ENCODE measurements at places on chromosomes 4 and X. TPM values are rescaled to one million over a fixed set of nuclear protein-coding genes. Genes with fewer than 3 reads are reported as not detected.
A peak's percentile ranks its signal among the peaks of the same experiment; 100 is the strongest.

DNA sequence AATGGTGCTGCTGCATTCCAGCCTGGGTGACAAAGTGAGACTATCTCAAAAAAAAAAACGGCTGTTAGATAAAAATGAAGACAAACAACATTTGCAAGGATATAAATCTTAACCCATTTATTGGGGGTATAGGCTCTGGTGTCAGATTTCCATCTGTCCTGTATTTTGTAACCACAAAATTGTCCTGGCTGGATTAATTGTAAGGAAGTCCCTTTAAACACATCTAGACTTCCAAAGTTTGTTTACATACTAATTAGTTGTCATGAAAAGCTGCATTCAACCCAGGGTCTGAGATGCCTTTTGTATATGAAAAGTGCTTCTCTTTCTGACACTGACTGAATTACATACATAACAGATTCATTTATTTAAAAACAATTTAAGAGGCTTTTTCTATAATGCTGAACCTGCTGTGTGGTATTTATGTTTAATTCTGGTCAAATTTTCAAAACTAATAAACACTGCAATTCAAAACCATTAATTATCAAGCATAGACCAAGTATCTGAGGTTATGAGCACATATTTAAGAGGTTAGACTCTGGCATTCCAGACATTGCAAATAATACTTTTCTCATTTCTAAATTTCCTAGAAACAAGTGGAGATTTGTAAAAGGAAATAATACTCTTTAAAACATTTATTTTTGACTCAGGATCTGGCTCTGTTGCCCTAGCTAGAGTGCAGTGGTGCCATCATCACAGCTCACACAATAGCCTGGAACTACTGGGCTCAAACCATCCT, 17.5 kb upstream of the UGDH start:
- DNase-seq, result no peak

GRCh38 chr4:74624351-74625151, 169.8 kb downstream of the BTC start:
- DNase-seq, result no peak

- DNase-seq, result peak; percentile 74
These were observed 155.7 kb downstream of the CHIC2 start for GRCh38 chr4:53908661-53909078.

- no peak for DNase-seq
These were observed 29.4 kb upstream of the CENPU start for GRCh38 chr4:184763150-184763780.

DNA sequence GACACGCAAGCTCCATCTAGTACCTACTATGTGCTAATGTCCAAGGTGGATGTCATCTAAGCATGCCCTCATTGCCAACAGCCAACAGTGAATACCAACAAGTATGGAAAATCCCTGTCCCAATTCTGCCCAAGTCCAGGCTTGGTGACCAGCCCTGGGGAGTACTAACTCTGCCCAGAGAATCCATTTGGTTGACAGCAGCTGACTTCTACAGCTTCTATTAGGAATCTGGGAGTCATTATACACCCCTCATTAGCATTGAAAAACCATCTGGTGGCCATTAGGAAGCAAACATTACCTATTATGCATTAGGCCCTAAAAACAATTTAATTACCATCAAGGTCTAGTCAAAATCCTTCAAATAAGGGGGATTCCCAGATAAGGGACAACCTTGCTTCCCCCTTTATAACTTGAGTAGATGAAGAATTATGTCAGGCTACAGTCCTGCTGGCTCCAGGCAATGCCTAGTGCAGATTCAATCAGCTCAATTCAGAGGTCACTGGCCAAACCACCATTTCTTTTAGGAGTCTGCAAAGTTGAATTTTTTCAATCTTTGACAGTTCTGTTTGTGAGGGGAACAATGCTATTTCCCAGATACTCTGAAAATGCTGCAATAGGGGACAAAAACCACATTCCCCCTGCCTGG, 228.0 kb upstream of the LDB2 start:
- no peak for DNase-seq

- no peak for DNase-seq
These were observed 23.5 kb downstream of the CHM start for GRCh38 chrX:86023811-86024210.

MAB21L2 gene
- 0.70 TPM for total RNA-seq

MAGIX gene
- total RNA-seq, result 1.4 TPM

TMEM255A gene
- total RNA-seq, result 0.05 TPM
